ENCODE measurements at places on chromosomes 7 and 10.

DNA sequence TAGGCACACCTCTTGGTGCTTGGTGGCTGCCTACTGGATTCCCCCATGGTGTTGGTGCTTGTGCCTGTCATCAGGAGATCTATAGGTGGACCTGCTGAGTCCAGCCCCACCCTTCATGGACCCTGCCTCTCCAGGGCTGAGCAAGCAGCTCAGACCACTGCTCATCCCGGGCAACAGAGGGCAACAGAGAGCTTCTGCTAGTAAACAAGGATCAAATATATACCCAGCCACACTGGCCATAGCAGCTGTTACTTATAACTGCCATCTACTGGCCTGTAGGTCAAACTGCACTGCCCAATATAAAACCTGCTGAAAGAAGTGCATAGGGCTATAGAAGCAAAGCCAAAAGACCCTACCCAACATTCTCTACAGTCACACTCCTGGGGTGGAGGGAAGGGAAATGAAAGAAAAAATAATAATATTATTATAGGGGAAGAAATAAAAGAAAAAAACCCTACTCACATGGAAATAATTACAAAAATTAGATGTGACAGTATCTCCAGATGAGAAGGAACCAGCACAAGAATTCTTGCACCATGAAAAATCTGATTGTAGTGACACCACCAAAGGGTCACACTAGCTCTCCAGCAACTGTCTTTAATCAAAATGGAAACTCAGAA is 54.9 kb upstream of the ZNF800 start:
- DNase-seq, result no peak

- DNase-seq, result peak; percentile 61
Measured at GRCh38 chr10:132269266-132270230, 38.2 kb downstream of the STK32C start.

DNA sequence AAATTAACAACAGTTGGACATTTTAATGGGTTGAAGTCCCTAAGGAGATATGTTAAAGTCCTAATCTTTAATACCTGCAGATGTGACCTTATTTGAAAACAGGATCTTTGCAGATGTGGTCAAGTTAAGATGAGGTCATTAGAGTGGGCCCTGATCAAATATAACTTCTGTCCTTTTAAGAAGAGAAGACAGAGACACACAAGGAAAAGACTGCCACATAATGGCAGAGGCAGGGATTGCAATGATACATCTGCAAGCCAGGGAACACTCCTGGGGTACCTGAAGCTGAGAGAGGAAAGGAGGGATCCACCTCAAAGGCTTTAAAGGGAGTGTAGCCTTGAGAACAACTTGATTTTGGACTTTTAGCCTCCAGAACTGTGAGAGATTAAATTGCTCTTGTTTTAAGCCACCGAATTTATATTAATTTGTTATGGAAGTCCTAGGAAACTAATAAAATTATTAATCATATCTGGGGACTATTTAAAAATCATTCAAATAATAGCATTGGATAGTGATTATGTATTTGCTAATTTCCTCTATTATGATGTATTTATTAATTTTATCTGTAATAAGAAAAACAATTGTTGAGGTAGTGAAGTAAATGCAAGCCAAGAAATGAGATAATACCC is 700.0 kb upstream of the PCDH15 start:
- peak; percentile 19 for DNase-seq

GRCh38 chr10:8614054-8614565 is 559.6 kb downstream of the GATA3 start:
- DNase-seq, result no peak

- DNase-seq, result peak; percentile 37
Measured at GRCh38 chr10:94292434-94293090, 70.2 kb downstream of the NOC3L start.

DNA sequence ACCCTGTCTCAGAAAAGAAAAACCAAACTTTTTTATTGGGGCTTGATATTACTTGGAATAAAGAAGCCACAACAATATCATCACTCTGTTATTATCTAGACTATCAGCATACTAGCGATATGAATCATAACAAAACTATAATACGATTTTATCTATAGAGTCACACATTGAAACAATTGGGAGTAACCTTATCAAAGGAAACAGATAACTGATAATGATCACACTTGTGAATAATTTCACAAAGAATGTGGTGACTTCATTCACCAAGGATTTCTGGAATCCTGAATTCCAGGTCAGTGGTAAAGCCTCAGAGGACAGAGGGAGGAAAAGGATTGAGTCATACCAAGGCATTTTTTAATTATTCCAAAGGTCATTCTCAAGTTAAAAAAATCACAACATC is 32.1 kb upstream of the NMT2 start:
- no peak for DNase-seq

- DNase-seq, result no peak
Measured at GRCh38 chr7:44432381-44432977, 58.0 kb downstream of the NUDCD3 start.

GRCh38 chr10:6977398-6978186 is 397.5 kb upstream of the PRKCQ start:
- DNase-seq, result no peak

- DNase-seq, result no peak
Measured at GRCh38 chr7:12985228-12985627, 297.8 kb downstream of the ARL4A start.

- no peak for DNase-seq
Measured at GRCh38 chr7:39086638-39087360, 109.1 kb downstream of the POU6F2 start.

GRCh38 chr7:1144269-1144771 is 15.7 kb downstream of the ZFAND2A start:
- DNase-seq, result no peak

- DNase-seq, result no peak
Measured at GRCh38 chr10:4775808-4776207, 50.2 kb upstream of the AKR1E2 start.

DNA sequence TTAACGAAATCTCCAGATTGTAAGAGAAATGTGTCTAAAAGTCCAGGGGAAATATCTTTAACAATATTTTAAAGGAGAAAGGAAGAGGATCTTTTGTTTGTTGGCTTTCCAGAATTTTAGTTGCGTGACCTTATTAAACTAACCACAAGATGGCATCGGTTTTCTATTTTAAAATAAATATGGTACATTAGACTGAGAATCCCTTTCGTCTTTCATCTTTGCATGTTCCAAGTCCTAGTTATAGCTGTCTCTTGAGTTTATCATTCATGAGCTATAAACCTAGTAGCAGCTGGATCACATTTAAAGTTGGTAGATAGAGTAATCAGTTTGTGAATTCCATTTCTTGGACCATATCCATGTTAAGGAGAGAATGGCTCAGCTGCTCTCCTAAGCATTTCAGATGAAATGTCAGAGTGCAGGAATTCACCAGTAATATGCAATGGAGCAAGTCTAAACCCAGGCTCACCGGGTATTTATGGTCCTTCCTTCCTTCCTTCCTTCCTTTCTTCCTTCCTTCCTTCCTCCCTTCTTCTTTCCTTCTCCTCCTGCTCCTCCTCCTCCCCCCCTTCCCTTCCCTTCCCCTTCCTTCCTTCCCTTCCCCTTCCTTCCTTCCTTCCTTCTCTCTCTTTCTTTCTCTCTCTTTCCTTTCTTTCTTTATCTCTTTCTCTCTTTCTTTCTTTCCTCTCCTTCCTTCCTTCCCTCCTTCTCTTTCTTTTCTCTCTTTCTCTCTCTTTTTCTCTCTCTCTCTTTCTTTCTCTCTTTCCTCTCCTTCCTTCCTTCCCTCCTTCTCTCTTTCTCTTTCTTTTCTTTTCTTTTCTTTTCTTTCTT is 57.8 kb upstream of the RAB18 start:
- no peak for DNase-seq

DNA sequence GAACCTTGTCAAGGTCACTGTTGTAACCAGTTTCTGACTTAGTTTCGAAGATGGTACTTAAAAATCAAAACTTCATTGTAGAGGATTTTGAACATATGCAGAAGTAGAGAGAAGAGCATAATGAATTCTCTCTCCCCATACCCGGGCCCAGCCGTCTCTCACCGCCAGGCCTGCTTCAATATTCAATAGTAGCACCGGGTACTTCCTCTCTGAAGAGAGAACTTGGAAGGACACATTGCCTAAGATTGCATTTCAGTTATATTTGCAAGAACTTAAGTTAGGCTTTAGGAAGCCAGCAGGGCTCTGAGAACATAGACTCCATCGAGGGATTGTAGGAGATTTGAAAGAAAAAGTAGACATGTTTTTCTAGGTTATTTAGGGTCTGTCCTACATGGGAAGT is 19.1 kb downstream of the LMTK2 start:
- DNase-seq, result peak; percentile 80

GRCh38 chr7:149529136-149529718 is 31.6 kb upstream of the ZNF746 start:
- DNase-seq, result no peak

DNA sequence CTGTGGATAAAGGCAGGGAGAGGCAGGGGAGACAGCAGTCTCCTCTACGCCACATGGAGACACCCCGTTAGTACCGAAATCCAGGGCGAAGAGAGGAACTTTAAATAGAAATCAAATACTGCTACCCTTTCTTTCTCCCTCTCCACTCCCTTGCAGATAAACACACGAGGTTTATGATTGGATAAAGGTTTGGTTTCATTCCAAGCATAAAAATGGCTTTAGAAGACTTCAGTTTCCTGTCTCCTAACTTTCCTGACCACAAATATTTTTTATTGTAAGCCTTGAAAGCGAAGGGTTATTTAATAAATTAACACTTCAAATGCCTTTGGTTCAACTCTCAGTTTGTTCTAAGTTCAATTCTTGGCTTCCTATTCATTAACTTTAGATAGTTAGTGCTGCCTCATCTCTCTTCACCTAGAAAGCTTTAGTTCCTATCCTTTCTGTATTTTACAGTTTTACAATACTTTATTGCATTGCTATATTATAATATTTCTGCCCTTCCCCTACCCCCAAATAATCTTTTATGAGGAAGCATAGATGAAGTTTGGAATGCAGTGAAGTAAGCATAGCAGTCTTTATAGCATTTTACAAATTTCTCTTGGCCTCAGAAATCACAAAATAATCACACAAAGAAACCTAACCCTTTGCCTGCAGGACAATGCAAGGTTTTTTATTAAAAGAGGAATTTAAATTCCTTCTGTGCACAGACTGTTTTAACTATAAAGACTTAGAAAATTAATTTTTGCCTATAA is 31.5 kb upstream of the ARID5B start:
- no peak for DNase-seq

- DNase-seq, result no peak
Measured at GRCh38 chr10:94427166-94427565, 24.8 kb downstream of the TBC1D12 start.

DNA sequence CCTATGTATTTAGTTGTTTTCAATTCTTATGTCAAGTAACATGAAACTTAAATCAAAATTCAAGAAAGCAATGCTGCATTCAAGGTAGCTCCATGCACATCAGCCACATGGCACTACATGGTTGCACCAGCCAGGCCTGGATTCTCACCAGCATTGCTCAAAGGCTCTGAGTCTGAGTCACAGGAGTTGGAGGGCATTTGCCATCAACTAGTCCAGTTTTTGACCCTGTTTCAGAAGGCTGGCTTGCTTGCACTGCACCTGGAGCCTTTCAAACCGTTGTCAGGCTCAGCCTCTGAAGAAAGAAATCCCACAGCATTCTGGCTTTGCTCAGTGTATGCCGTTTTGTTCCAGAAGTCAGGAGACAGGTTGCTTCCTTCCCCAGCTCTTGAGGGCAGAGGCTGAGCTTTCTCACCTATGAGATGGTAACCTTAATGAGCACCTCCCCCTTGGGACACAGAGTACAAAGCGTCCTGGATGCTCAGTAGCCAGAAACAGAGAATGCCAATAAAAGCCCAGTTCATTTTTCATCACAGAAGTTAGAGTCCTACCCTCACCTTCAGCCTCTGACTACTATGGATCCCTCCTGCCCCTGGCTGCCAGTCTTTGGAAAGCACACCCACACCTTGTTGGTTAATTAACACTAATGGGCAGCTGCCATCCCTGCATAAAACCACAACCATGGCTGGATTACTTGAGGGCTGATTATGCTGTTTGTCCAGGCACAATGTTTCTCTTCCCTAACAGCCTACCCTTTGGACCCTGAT is 288.4 kb upstream of the LRRTM3 start:
- DNase-seq, result no peak

- no peak for DNase-seq
Measured at GRCh38 chr7:106824458-106824857, 40.6 kb upstream of the PIK3CG start.
